8988T (cell line): ENCODE measurements at places on chromosomes 16 and 17.

DNA sequence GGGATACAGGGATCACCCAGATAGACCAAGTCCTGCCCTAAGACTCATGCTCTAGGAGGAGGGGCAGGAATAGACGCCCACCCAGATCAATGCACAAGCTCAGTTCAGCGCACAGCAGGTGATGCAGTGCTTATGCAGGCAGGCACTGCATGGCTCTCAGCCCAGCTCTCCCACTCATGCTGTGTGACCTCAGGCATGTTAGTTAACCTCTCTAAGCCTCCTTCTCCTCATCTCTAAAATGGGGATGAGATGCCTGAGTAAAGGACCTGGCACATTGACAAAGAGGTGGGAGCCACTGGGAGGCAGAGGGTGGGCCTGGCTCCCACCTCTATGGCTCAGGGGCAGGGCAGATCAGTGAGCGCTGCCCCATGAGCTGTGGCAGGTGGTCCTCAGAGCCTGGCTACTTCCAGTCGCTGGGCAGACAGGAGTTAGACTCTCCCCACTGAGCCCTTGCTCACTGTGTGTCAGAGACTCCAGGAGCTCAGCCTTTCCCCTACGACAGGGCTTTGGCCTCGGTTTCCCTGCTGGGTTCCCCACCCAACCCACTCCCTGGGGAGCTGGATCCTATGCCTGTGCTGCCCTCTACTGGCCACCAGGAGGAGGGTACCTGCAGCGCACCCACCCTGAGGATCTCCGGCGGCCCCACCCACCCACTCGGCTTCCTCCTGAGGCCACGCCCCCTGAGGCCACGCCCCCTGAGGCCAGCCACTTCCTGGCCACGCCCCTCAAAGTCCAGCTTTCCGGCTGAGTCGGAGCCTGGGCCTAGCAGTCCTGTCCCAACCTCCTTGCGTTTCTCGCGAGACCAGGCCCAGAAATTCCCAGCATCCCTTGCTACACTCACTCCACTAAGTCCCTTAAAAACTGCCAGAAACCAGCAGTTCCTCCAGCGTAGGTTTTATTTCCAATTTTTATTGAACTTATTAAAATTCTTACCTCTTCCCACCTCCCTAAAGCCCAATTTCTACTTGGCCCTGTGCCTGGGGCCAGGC lies 196.1 kb downstream of the GSG1L start:
- peak; percentile 77 for DNase-seq

GRCh38 chr16:27526180-27526579 lies 23.5 kb downstream of the GTF3C1 start:
- DNase-seq, result no peak

- no peak for DNase-seq
These were observed 121.3 kb downstream of the METRNL start for GRCh38 chr17:83200751-83201150.

DNA sequence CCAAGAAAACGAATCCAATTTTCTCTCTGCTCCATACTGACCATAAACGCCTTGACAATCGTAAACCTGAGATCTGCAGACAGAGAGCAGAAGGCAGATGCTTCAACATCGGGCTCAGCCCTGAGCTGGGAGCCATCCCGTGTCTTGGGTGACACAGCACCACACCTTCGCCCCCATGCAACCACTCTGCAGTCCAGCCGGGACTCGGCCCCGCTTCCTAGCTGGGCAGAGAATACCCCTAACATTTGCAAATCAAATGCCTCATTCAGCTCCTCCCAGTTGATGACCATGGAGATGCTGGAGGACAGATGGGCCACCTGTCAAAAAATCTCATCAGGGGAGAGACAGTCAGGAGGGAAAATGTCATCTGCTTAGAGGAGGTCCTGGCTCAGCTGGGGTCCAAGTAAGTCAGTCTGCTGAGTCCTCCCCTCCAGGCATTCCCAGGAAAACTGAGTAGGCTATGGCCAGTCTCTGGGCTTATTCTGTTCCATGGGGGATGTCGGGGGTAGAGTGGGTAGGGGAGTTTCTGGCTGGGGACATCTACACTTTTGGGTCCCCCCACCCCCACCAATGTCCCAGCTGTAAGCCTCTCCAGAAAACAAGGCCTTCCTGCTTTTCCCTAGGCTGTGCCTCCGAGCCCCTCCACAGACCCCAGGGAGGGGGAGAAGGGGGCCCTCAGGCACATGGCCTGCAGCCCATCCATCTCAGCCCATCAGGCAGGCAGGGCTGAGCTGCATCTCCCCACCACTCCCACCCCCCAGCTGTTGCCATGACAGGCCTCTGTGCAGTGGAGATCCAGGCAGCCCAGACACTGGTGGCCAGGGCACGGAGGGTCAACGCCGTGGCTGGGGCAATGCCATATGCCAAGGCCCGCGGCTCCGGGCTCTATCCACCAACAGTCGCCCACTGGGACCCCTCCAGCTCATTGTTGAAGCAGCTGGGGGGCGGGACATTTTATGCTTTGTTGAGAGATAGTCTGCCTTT lies 158.6 kb downstream of the AXIN2 start:
- no peak for DNase-seq

GRCh38 chr17:33970279-33970678 lies 284.8 kb upstream of the CCL2 start:
- no peak for DNase-seq
